Colonic mucosa (tissue), 4 donors: ENCODE measurements at places on chromosomes 12 and 14. TPM values are rescaled to one million over a fixed set of nuclear protein-coding genes. Genes with fewer than 3 reads are reported as not detected.

The ATF7IP gene
- 36.2 TPM for total RNA-seq

The EIF2S3B gene
- 0.77 TPM for total RNA-seq

The KRT74 gene
- total RNA-seq = not detected

DNA sequence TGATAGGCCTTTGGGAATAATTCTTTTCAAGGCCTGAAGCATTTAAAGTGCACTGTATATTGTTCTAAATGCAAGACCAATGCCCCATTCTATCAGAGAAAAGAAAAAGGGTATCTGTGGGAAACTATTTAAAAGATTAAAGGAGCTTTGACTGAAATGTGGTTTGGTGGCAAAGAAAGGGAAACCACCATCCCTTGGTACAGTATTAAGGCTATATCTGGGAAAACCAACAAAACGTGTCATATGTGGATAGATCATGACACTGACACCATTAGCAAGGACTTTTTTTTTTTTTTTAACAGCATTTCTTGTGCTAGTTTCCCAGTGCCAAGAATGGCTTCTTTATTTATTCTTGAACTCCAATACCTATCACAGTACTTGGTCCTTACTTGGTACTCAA is 890.7 kb downstream of the DIO2 start:
- no peak for DNase-seq
